ENCODE measurements at places on chromosomes 4 and X. TPM values are rescaled to one million over a fixed set of nuclear protein-coding genes. Genes with fewer than 3 reads are reported as not detected.

ELMOD2 gene
- 24.1 TPM for total RNA-seq

DNA sequence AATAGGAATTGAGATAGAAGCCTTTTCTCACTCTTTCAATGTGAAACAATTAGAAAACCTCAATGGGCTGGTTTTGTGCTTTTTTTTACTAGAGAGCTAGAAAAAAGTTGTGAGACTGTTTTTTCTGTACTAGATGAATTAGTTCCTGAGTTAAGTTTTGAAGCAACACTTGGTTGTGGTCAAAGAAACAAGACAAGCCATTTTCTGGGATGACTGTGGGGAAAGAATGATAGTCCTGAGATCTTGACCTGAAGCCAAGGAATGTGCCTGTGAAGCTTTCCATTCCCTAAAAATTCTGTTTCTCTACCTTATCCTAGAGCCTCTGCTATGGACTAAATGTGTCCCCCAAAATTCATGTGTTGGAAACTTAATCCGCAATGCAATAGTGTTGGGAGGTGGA lies 157.8 kb upstream of the TLL1 start:
- DNase-seq: no peak

GRCh38 chr4:61041527-61041926 lies 158.6 kb upstream of the ADGRL3 start:
- DNase-seq: no peak

DNA sequence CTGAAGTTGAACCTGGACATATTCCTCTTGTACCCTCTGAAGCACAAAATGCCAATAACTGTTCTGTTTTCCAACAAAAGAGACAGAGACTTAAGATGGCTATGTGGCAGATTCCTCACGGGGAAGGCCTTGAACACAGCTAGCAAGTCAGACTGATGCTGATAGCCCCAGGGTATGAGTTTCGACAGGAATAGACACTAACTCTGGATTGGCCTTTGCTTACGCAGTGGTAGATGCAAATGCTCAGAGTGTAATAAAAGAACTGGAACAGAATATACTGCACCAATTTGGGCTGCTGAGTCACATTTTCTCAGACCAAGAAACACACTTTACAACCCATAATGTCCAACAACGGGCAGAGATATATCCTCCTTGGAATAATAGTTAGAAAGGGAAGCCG lies 173.8 kb downstream of the DLG3 start:
- DNase-seq: no peak

DNA sequence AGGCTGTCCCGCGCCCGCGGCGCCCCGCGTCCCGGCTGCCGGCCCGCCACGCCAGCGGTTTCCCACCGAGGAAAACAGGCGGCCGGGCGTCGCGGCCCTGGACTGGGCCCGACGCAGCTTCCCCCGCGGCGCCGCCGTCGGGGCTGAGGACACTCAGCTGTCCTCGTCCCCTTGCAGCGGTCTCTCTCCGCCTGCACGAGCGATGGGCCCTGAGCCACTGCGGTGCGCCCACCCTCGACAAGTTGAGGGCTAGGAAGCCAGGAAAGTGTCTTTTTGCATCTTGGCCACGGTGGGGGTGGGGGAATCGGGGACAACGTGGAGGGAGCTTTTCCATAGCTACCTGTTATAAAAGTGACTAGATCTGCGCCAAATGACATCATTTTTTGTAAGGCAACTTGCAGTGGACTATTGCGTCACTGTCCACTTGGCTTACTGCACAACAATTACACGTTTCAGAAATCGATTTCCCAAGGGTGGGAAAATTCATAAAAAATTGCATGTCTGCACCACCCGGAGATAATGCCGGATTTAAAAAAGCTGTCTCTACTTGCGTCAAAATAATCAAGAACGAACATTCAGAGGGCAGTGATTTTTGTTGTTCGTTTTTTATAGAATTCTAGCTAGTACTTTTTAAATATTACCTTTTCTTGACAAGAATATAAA lies 1.1 kb downstream of the KLHL15 start:
- DNase-seq: peak; percentile 45
